Nucleus accumbens (tissue), 56 donors: ENCODE measurements at places on chromosomes 3 and 15.

DNA sequence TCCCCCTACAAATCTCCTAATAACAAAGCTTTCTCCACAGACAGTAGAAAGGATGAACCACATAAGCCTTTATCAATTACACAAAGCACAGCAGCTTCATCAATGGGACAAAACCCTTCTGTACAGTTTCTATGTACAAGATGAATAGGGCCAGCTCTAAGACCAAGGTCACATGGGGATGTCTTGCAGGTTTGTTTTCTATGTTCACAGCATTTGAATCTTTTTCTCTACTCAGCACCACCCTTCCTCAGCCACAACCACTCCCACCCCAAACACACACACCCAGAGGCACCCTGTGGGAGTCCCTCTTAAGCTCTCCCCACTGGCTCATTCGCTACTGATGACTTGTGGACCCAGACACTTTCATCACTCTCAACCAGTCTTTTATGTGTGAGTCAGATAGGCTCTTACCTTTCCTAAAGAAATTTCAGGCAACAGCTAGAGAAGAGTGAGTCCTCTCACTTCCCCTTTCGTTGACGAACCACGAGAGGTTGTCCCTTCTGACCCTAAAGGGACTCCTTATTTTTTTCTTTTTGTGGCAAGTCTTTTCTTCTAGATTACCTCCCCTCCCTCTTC lies 57.9 kb downstream of the ARHGAP31 start:
- DNase-seq, result no peak

DNA sequence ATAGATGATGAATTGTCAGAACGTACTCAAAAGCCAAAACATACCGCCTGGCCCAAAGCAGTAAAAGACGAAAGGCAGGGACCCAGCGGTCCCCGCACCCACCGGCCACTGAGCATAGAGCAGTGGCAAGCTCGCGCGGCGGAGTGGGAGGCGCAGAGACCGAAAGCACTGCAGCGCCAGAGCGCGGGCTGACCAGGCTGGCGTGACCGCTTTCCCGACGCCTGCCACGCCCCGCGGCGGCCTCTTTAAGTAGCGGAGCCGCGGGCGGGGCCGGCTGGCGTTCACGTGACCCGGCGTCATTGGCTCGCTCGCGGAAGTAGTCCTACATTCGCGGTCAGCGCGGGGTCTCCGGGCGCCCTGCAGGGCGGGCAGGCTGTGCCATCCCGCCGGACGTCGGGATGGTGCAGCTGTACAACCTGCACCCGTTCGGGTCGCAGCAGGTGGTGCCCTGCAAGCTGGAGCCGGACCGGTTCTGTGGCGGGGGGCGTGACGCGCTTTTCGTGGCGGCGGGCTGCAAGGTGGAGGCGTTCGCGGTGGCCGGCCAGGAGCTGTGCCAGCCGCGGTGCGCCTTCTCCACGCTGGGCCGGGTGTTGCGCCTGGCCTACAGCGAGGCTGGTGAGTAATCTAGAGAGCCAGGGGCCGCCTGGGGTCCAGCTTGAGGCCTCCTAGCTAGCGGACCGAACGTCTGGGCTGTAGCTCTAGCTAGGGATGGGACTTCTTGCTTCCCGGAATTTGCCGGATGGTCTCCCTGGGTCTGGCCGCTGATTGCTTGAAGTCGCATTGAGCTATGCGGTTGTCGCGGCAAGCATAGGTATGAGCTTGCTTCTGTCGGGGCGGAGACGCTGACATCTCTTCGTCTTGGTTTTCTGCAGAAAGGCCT lies at the start of gene HPS3:
HPS3 (plus strand) TSS at position 313 of the 880 bp plus-strand sequence; CDS start at position 399, 86 bp downstream.
- DNase-seq, result peak; percentile 80

DNA sequence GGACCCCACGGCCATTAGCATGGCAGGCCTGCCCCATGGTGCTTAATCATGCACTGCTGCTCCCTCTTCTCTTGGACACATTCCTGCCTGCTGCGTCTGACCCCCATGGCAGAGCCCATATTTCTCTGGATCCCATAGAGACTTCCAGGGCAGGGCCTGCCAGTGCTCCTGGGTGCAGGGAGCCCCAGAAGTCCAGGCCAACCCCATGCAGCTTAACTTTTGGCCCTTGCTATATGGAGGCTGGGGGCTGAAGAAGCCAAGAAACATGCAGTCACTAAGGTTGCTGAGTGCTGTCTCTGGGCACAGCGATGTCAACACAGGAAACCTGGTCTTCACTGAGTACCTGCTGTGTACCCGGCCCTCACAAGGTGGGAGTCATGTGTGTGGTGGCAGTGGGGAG lies 11.3 kb upstream of the PRKCD start:
- DNase-seq, result no peak

GRCh38 chr3:66336333-66336766 lies 115.5 kb downstream of the SLC25A26 start:
- no peak for DNase-seq

- no peak for DNase-seq
Observed at GRCh38 chr3:189689625-189690024, 58.4 kb downstream of the TP63 start.

- DNase-seq, result no peak
Observed at GRCh38 chr15:71115567-71116351, 488 bp downstream of the THSD4 start.

GRCh38 chr3:97990624-97991292 lies 18.5 kb upstream of the RIOX2 start:
- DNase-seq, result no peak

GRCh38 chr15:70556151-70556741 lies 207.1 kb downstream of the UACA start:
- DNase-seq, result no peak

DNA sequence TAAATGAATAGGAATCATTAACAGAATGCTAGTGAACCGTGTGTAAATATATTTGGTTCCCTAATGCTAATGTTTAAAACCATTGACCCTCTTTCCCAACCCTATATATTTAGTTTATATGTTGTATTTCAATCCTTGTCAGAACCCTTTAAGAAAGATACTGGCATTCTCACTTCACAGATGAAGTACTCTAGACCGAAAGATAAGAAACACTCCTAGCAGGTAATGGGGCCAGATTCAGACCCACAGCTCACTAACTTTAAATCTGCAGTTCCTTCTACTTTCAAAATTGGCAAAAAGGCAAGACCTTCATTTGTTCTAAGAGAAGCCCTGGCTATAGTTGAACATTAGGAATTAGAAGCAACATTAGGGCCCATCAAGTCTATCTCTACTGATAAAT lies 42.3 kb upstream of the TM4SF4 start:
- DNase-seq, result no peak

- no peak for DNase-seq
Observed at GRCh38 chr15:37134699-37135131, 34.4 kb upstream of the MEIS2 start.

GRCh38 chr3:130640027-130640426 lies 106.6 kb downstream of the PIK3R4 start:
- no peak for DNase-seq

GRCh38 chr15:85457392-85457968 lies 77.1 kb downstream of the AKAP13 start:
- DNase-seq, result no peak

GRCh38 chr15:57681011-57681410 lies 25.5 kb upstream of the POLR2M start:
- no peak for DNase-seq

DNA sequence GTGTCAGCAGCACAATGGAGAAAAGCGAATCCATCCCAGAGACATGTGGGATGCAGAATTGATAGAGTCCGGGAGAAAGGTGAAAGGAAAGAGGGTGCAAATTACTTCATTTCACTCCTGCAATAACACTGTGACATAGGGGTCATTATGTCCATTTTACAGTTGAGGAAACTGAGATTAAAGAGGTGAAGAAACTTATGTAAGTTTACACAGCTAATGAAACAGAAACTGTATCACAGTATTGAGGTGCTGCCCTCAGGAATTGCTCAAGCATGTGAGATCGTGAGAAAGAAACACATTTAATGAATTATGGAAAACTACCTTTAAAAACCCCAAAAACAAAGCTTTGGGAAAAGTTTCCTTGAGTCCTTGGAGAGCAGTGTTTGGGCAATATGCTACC lies 103.6 kb upstream of the PFN2 start:
- no peak for DNase-seq

DNA sequence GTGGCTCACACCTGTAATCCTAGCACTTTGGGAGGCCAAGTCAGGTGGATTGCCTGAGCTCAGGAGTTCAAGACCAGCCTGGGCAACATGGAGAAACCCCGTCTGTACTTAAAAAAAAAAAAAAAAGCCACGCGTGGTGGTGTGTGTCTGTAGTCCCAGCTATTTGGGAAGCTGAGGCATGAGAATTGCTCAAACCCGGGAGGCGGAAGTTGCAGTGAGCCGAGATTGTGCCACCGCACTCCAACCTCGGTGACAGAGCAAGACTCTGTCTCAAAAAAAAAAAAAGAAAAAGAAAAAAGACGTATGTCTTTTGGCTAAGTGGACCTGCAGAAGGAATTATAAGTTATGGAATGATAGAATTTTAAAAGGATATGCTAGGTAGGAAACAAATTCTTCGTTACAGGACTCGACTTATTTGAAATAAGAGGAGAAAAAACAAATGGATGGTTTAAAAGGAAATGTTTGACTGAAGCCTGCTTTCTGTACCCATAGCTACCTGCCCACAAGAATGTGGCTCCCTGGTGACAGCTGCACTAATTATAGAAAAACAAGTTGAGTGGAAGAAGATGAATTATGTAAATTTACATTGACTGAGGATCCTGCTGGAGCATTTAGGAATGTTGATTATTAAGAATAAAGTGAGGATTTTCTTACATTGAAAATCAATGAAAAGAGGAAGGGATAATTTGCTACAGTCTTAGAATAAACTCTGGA lies 36.0 kb upstream of the SKIL start:
- DNase-seq, result no peak

DNA sequence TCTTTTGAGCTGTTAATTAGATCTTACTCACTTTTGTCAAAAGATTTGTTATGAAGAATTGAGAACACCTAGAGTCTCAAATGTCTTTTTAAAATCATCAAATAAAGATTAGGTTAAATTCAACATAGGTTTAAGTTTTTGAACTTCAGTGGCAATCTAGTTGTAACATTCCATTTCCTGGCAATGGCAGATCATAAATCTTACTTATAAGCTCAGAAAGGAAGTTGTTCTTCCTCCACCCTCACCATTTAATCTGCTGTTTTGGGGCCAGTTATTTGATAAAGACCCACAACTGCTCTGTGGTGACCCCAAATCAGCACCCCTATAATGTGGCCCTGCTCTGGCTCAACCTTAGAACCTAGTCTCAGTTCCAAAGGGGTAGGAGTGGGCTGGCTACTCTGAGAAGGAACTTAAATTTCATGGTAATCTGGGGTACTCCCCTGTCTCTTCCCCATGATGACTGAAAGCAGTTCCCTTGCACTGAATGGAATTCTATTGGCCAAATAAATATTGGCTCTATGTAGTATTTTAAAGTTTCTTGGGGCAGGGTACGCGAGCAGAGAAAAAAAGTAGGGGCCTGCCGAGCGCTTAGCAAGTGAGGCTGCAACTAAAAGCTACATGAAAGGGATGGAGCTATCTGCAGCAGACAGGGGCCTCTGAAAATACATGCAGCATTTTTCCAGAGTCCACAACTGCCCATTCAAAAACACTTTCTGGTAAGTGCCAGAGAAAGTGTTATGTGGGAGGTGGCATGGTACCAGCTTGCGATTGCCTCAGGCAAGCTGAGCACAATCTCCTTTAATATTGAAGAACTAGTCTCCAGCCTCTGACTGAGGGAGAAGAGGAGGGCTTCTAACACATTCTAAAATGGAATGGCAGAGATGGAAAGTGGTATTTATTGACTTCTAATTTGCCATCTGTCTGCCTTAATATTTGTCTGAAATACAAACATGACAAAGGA lies 103.6 kb upstream of the RASGRP1 start:
- no peak for DNase-seq

- no peak for DNase-seq
Observed at GRCh38 chr3:40624189-40624769, 99.5 kb downstream of the ZNF621 start.

- DNase-seq, result no peak
Observed at GRCh38 chr3:188315553-188315952, 161.6 kb downstream of the LPP start.

GRCh38 chr15:78603467-78603866 lies 17.3 kb downstream of the CHRNA3 start:
- DNase-seq, result no peak

- DNase-seq, result no peak
Observed at GRCh38 chr3:45488591-45488990, 100.2 kb downstream of the LARS2 start.

GRCh38 chr15:83102346-83102745 lies 5.1 kb upstream of the TM6SF1 start:
- DNase-seq, result no peak

- DNase-seq, result peak; percentile 63
Observed at GRCh38 chr3:72100601-72101187, 315.7 kb upstream of the PROK2 start.

DNA sequence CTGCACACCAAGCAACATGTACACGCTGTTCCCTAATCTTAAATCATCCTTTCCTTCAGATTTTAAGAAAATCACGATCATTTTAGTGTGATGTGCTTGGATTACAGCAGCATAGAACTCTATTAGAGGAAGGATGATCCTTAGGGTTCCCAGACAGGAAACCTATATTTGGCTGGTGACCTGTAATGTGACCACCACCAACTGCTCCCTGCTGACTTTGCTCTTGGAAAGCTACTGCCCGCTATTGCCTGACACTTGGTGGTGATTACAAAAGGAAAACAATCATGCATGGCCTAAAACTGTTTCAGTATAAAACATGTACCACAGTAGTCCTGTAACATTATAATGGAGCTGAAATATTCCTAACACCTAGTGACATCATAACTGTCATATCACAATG lies 27.2 kb upstream of the LMOD3 start:
- no peak for DNase-seq

GRCh38 chr3:14810070-14810791 lies 8.5 kb upstream of the FGD5 start:
- DNase-seq, result no peak

GRCh38 chr15:22887157-22887951 lies 48.9 kb downstream of the NIPA2 start:
- DNase-seq, result peak; percentile 14

DNA sequence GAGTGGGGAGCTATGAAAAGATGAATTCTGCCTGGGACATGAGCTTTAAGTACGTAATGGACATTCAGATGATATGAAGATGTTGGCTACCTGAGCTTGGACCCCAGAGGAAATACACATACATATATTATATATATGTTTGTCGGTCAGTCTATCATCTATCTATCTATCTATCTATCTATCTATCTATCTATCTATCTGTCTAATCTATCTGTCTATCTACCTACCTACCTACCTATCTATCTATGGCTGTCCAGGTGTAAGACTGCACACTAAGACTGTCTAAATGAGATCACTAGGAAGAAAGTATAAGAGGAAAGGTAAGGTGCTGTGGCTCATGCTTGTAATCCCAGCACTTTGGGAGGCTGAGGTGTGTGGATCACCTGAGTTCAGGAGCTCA lies 18.2 kb upstream of the CELF6 start:
- DNase-seq, result no peak

- DNase-seq, result no peak
Observed at GRCh38 chr3:65979731-65980130, 59.0 kb downstream of the MAGI1 start.
